ENCODE measurements at places on chromosomes 6 and 20. TPM values are rescaled to one million over a fixed set of nuclear protein-coding genes. Genes with fewer than 3 reads are reported as not detected.

Gene ZBP1
- total RNA-seq, result not detected

Gene NKX2-4
- 5.5 TPM for total RNA-seq

Gene GSTA5
- not detected for total RNA-seq

Gene DLK2
- 7.1 TPM for total RNA-seq

Gene CNBD2
- total RNA-seq, result 15.7 TPM

Gene GPX5
- not detected for total RNA-seq

Gene PARD6B
- total RNA-seq, result 2.4 TPM

Gene IMPG1
- not detected for total RNA-seq

Gene CNKSR3
- total RNA-seq, result 2.3 TPM
